KG1 (cell line): ENCODE measurements at places on chromosomes 3 and 15.

GRCh38 chr3:23949784-23950183, 4.7 kb downstream of the NR1D2 start:
- no peak for DNase-seq

- DNase-seq, result no peak
Observed at GRCh38 chr15:92878593-92879053, 21.5 kb upstream of the CHD2 start.

GRCh38 chr3:69499899-69500421, 114.1 kb upstream of the FRMD4B start:
- DNase-seq, result no peak

DNA sequence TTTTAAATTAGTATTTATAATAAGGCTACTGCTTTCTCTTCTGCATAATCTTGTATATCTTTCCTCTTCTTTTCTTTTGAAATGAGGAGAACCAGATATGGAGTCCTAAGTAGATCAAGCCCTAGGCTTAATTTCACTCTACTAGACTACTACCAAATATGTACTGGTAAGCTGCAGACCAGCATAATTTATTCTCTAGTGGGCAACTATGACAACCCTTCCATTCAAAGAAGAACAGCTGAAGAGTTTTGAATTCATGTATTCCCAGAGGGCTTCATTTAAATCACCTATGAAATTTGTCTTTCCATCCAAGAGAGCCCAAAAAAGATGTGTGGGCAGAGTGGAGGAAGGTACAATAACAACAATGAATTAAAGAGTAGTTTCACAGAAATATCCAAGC, 10.0 kb downstream of the RAD18 start:
- no peak for DNase-seq

- DNase-seq, result no peak
Observed at GRCh38 chr3:95460274-95460673, 1354.1 kb upstream of the EPHA6 start.

GRCh38 chr3:5787861-5788488, 600.5 kb downstream of the EDEM1 start:
- DNase-seq, result no peak

DNA sequence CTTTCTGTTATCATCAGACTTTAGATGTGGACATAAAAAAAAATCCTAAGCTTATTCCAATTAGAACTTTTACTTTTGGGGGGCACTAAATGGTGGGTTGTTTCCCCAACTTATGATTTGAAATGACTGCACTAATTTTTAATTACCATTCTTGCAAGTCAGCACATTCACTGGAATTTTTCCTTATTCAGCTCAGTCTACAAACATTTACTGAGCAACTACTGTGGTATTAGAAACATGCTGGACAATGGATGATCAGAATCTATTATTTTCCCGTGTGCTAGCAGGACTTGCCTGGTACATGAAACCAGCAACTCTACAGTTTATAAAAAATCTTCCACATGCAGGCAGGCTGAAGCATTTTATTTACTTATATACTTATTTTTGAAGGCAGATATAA, 273.6 kb downstream of the FOXP1 start:
- DNase-seq, result no peak

GRCh38 chr15:63448266-63448665, 56.1 kb upstream of the USP3 start:
- peak; percentile 68 for DNase-seq

DNA sequence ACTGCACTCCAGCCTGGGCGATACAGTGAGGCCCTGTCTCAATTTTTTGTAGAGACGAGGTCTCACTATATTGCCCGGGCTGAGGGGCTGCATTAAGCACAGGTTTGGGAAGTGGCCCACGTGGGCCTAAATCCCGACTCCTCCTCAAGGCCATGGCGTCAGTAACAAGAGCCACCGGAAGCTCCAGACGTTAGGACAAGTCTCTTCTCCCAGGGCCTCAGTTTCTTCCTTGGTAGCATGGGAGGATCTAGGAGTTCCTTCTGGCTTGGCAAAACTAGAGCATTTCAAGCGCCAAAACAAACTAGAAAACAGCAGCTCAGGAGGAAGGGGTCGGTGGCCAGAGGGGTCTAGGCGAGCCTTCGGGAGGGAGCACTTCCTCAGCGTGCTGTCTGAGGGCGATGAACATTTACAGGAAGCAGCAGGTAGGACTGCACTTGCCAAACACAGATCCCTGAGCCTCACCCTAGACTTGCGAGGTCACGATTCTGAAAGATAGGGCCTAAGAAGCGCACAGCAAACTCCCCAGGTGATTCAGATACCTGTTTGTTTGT, 536 bp downstream of the SNAPC5 start:
- no peak for DNase-seq

- DNase-seq, result no peak
Observed at GRCh38 chr3:50237133-50237651, 1.2 kb downstream of the GNAI2 start.

DNA sequence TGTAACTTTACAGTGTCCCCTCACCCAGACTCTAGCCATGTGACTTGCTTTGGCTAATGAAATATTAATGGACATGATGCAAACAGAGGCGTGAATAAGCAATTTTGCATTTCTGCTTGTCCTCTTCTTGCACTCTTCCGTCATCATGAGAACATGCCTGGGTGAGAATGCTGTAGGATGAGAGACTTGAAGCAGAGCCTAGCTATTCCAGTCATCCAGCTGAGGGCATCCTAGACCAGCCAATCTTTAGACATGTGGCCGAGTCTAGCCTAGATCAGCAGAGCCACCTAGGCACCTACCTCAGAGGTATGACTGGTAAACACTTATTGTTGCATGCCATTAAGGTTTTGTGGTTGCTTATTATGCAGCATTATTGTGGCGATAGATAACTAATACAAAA, 450.5 kb upstream of the AZI2 start:
- no peak for DNase-seq

GRCh38 chr3:23041918-23042696, 161.0 kb upstream of the UBE2E2 start:
- DNase-seq, result no peak

GRCh38 chr15:78264304-78265136, at the start of gene DNAJA4:
Gene DNAJA4, plus strand, starts transcription at chr15:78264562. Its CDS starts 202 bp downstream, at chr15:78264764.
- no peak for DNase-seq

DNA sequence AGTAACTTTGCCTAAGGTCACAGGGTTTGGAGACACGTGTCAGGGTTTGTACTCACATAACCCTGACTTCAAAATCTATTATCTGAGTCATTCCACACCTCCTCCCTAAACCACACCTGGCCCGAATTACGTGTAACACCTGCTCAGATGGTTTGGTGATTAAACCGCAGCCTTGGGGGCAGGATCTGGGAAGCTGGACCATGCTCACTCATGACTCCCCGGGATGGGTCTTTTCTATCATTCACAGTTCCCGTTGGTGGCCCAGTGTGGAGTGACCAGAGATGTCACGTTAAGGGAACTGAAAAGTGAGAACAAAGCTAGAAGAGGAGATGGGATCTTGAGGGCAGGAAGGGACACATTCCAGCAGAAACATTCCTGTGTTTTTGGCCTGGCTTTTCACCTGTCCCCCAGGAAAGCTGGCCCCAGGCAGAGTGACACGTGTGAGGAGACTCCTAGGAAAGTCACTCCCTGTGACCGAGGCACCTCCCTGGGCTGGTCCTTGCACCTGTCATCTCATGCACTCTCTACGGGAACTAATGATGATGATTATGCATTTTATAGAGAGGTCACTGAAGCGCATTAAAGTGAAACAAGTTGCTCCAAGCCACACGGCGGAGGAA, 75.4 kb upstream of the POMGNT2 start:
- no peak for DNase-seq

- DNase-seq, result no peak
Observed at GRCh38 chr3:9986230-9986725, 363 bp downstream of the EMC3 start.
